ENCODE measurements at places on chromosomes 2 and 18.

- DNase-seq, result peak; percentile 30
Observed at GRCh38 chr18:21741562-21742314, 1.1 kb downstream of the MIB1 start.

DNA sequence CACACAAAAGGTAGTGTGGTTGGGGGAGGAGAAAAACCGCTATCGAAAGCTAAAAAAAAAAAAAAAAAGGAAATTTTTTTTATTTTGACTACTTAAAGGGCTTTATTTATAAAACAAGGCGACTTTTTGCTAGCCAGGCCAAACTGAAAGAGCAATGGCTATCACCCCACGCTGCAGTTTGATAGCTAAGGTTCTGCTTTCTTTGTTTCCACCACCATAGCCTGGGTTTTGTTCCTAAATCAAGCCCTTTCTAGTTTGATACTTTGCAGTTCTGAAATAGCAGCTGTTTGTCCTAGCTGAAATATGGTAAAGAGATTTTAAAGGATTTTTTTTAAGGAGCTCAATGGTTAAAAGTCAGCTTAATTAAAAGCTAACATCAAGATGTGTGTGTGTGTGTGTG is 67.4 kb upstream of the ABCA12 start:
- DNase-seq, result no peak

DNA sequence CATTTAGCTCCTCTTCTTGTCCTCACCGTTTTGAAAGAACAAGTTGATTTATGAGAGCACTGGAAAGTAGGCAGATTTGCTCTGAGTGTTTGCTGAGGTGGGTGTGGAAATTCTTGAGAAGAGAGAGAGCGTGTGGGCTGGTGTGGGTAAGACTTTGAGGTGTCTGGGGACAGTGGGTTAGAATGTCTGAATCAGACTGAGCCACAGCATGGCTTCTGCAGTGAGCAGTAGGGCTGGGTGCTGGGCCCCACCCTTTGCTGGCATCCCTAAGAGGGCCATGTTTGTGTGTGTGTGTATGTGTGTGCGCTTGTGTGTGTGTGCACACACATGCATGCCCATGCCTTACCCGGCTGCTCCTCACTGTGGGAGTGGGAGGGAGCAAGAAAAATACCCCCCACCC is 63.7 kb downstream of the COPS8 start:
- no peak for DNase-seq

- peak; percentile 29 for DNase-seq
Observed at GRCh38 chr18:50992351-50992762, 24.5 kb downstream of the ELAC1 start.

DNA sequence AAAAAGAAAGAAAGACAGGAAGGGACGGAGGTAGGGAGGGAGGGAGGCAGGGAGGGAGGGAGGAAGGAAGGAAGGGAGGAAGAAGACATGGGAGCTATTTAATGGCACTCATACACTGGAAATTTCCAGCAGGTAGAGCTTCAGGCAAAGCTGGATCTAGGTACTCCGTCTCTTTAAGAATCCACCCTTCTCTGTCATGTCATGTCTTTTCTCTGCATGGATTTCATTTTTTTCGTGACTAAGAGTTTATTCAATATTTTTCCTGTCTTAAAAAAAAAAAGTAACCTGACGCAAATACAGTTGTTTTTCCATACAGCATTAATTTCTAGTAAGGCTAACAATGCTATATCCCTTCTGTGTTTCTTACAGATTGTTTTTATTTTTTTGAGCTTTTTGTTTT is 56.3 kb upstream of the MCFD2 start:
- DNase-seq, result no peak

GRCh38 chr2:202149155-202149762 is 76.2 kb downstream of the KIAA2012 start:
- peak; percentile 76 for DNase-seq

- DNase-seq, result peak; percentile 85
Observed at GRCh38 chr2:85893428-85894258, 4.9 kb upstream of the ST3GAL5 start.

DNA sequence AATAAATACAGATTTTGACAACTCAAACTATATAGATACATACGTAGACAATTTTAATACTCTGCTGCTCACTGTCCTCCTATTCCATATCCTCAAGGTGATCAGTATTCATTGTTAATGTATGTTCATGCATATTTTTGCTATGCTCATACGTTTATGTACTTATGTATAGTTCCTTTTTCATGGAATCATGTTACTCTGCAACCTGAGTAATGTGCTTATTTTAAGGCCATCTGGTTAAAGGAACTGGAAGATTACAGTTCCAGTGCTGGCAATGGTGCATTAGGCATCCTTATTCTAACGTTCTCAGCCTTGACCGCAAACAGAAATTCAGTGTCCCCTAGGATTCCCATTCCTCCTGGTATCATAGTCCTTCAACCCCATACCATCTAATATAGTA is 385.0 kb upstream of the TNP1 start:
- DNase-seq, result no peak

- peak; percentile 90 for DNase-seq
Observed at GRCh38 chr18:62526098-62527025, 3.5 kb downstream of the ZCCHC2 start.

DNA sequence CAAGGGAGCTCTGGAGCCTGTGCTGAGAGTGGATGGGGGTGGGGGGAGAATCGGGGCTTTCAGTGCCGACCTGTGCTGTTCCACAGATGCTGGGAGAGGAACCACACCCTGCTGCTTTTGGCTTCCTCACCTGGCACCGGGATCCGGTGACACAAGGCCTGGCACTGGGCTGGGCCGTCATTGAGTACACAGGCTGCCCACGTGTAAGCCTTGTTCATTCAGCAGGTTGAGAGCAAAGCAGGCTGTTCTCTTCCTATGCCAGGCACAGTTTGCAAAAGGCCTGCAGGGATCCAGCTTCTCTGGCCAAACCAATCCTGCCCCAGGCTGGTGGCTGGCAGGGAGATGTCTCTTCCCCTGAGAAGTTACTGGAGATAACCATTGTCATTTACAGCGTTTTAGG is 17.1 kb downstream of the TRIB2 start:
- no peak for DNase-seq

DNA sequence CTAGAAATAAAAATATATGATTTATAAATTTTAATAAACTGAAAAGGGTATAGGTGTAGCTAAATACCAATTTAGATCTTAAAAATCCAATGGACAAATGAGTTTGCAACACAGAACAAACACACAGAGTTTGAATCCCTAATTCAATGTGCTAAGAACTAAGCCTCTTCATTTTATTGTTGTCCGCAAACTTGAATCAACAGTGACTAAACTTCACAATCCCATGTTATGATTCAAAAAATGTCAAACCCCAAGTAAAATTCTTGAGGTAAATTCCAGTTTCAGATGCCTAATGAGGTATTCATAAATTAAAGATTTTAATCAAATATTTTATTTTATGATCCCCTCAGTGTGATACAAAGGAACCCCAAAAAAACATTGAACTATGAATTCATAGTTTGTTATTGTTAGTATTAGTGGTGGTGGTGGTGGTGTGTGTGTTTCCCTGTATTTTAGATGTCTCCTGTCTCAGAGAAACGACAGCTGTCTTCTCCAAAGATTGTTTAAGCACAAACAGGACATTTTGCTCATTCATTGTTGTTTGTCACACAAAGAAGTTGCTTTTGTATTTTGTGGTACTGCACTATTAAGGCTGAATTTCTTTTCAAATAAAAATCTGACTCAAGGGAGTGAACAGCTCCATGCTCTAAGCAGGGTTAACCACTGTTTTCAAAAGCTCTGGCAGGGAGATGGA is 259.8 kb downstream of the OSR1 start:
- no peak for DNase-seq

GRCh38 chr2:233456934-233457333 is 102.6 kb downstream of the DGKD start:
- DNase-seq, result no peak

GRCh38 chr18:49933530-49934128 is 120.3 kb upstream of the ACAA2 start:
- DNase-seq, result no peak

GRCh38 chr2:31227711-31228125 is 6.2 kb upstream of the EHD3 start:
- DNase-seq, result no peak

GRCh38 chr2:64655873-64656272 is 2.2 kb upstream of the SERTAD2 start:
- DNase-seq, result no peak

GRCh38 chr2:45983213-45983612 is 314.0 kb upstream of the EPAS1 start:
- DNase-seq, result no peak

DNA sequence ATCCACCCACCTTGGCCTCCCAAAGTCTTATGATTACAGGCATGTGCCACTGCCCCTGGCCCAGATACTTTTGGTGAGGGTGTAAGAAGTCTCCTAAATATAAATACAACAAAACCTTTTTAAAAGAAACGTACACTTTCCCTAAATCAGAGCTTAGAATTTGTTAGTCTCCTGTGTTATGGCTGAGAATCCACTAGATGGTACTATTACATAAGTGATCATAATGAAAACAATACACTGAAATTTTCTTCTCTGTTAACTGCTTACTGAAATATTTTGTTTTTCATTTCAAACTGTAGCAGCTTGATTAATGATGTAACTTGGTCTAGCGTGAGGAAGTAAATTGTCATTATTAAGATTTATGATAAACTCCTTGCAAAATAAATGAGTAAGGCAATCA is 74.8 kb upstream of the FAM98A start:
- peak; percentile 10 for DNase-seq

DNA sequence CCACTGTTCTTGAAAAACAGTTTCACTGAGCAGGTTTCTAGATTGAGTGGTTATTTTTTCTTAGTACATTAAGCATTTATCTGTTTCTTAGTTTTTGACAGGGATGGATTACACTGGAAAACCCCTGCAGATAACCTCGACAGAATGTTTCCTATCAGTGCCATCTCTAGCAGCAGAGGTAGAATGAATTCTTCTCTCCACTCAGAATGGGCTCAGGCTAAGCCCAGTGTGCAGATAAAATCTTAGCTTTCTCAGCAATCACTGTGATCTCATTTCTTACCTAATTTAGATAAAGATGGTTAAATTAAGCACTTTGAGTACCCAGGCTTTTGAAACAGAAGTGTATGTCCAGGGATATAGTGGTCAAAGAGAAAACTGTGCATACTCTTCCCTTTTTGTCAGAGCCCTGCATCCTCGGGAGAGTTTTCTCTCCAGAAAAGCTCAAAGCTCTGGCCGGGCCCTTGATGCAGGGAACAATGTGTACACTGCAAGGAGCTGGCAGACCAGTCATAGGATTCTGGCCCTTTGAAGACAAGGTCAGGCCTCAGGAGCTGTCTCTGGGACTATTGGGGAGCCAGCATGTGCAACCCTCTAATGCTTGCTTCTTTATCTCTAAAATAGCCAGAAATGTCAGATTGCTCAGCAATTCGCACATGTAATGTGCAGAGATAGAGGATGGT is 10.6 kb upstream of the AKAIN1 start:
- no peak for DNase-seq

GRCh38 chr18:56393870-56394269 is 244.5 kb downstream of the TXNL1 start:
- DNase-seq, result no peak

DNA sequence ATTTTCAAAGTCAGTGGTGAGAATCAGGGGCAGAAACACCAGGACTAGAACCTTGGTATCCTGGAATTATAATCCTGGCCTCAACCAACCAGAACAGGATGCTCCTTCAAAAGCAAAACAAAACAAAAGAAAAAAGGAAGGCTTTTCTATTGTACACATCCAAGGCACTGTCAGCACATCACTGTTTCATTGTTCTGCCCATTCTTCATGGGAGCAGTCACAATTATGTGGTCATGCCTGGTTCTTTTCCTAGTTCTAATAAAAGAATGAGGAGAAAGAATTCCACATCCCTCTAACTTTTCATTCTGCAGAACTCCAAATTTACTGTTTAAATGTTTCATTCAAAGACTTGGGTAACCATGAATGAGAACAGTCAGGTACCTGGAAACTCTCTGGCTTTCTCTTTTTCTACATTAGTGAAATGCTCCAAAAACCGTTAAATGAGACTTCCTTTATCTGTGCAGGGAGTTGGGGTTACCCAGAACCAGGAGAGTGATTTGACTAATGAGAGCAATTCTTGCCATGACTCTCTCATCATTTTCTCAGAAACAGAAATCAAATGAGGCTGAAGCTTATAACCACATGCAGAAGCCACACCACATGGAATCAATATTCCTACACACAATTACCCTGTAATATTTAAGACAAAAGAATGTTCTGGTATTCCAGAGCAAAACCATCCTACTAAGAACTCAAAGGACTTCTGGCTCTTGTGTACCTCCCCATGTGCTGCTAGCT is 110.9 kb upstream of the CCDC150 start:
- DNase-seq, result no peak

DNA sequence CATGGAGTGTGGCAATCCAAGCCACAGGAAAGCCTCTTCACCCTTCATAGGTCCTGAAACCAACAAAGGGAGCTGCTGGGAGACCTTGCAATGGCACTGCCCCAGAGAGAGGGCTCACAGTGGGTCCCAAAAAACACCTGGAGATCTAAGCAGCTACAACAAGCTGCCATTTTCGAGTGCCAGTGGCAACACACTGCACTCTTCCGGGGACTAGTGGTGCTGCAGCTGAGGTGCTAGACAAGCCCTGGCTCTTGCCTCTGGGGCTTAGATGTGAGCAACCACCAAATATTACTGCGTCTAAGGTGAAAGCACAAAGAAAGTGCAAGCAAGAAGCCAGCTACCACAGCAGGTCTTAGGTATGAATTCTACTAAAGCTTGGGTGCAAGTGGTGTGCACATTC is 192.9 kb downstream of the NOL4 start:
- DNase-seq, result no peak

DNA sequence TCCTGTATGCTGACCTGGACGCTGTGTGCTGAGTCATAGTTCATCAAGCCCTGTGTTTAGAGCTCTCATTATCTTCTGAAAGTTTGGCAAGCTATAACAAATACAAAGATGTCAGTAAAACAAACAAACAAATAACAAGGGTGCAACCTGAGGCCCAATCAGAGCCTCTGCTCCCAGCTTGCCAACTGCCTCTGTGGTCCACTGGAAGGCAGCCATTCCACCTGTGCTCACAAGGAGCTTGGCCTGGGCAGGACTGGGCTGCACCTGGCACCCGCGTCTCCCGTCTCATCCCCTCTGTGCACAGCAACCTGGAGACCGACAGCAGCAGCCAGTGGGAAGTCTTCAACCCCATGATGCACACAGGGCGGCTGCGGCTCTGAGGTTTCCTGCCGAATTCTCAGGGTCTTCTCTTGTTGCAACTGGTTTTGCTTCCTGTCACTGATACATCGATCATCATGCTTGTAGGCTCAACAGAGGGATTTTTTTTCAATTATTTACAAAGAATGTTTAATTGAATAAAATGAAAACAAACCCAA is 97.8 kb downstream of the TMEM18 start:
- DNase-seq, result no peak

- no peak for DNase-seq
Observed at GRCh38 chr18:39299152-39299551, 1733.6 kb upstream of the CELF4 start.

GRCh38 chr2:54609647-54610046 is 113.8 kb upstream of the EML6 start:
- DNase-seq, result no peak
